IPS DF 19.7 (cell line): ENCODE measurements at places on chromosomes 4 and X.

DNA sequence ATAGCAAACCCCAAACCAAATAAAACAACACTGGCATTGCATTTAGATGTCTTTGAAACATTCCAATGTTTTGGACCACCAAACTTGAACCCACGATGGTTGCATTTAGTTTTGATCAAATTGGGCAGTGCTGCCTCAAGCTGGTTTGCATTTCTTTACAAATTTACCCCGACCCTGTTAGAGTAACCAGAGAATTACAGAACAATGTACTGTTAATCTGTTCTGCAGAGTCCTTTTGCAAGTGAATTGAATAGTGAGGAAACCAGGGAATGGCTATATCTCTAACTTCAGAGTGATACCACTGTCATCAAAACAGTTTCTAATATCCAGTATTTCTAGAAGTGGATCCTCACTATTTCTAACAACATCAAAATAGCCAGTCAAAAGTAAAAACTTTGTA is 49.5 kb upstream of the GYPA start:
- DNase-seq: no peak

DNA sequence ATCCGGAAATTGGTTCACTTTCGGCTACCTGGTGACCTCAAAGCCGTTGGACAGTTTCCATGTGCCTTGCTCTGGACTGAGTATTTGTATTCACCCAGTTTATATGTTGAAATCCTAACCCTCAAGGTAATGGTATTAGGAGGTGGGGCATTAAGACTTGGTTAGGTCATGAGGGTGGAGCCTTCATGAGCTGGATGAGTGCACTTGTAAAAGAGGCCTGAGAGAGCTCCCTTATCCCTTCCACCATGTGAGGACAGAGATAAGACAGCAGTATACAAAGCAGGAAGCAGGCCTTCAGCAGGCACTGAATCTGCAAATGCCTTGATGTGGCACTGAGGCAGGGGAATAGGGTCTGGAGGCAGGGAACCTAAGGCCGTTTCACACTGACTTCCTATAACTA is 5.3 kb upstream of the OPHN1 start:
- no peak for DNase-seq

GRCh38 chr4:56701161-56701480 is 20.0 kb upstream of the HOPX start:
- no peak for DNase-seq

- DNase-seq: no peak
These were observed 195.4 kb downstream of the ANAPC10 start for GRCh38 chr4:144902614-144903013.

- no peak for DNase-seq
These were observed 75.9 kb upstream of the GAB1 start for GRCh38 chr4:143260750-143261149.

GRCh38 chr4:54099287-54099747 is 646 bp upstream of the GSX2 start:
- no peak for DNase-seq

DNA sequence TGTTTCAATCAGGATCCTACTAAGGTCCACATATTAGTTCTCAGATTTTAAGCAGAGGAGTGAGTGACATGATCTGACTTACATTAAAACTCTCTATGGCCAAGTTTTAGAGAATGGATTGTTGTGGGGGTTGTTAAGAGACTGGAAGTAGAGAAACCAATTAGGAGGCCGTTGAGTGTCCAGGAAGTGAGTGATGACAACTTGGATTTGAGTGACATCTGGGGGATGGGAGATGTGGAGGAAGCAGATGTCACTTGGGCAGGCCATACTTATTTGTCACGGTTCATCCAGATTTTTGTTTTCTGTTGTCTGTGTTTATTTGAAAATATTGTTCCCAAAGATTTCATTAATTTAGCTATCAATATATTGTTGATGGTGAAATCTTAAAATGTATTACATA is 28.3 kb downstream of the ADD1 start:
- DNase-seq: no peak

GRCh38 chr4:128859887-128860677 is 50.6 kb downstream of the JADE1 start:
- no peak for DNase-seq

DNA sequence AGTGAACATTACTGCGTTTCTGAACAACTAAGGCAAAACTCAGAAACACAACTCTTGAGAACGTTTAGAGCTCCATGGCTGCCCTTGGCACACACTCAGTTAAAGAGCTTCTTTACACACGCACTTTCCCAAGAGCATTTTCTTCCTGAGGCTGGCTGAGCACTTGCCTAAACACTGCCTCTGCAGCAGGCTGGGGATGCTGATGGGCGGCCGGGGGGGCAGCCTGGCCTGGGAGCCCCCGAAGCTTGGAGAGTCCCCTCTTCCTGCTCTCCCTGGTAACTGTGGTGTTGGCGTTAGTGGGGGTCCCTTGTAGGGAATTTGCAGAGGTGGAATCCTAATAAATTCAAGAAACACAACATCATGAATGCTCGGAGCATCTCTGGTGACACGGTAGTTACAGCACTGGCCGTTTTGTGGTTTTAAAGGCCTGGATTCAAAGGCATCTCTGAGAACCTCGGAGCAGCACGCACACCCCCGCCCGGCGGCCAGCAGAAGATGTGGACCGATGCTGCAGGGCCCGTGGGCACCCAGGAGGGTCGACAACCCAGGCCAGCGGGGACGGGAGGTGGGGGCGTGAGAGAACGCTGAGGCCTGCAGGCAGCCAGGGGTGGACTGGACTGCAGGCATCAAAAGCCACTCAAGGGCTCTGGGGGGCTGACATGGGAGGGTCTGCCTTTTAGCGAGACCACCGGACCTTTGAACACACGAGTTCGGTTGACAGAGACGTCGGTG is 45.4 kb downstream of the FGFRL1 start:
- no peak for DNase-seq

DNA sequence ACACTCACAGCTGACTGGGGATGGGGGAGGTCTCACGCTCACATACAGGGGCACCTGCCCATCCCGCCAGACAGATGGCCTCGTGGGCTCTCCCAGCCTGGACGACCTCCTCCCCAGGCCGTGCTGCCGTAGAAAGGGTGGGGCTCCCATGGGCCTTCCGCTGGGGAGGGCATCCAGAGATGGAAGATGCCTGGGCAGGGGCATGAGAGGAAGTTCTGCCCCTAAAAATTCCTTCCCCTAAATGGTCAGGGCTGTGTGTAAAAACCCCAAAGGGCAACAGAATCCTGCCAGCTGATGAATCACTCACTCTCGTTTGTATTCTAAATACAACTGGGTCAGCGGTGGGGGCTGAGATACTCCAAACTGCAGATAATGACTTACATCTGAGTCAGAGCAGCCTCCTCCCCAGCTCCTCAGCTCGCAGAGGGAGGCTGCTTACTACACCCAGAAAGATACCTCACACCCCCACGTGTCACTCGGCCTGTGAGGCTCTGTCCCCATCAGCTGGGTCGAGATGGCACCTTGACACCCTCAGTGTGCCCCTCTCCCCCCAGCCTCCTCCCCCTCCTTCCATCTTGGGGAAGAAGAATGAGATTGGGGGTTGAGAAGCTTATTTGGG is 10.1 kb downstream of the WDR1 start:
- DNase-seq: no peak

DNA sequence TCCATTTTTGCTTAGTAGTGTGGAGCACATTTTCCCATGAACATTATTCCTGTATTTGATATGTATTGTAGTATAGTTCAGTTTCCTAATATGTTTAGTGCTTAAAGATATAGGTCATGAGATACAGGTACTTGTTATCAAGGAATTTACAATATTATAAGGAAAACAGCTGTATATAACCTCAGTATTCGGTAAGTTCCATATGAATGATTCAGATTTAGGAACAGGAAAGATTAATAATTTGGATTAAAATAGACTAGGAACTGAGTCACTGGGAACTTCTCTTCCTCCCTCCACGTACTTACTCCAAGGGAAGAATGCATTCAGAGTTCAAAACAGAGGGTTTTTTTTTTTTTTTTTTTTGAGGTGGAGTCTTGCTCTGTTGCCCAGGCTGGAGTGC is 20.0 kb downstream of the DIAPH2 start:
- DNase-seq: no peak

DNA sequence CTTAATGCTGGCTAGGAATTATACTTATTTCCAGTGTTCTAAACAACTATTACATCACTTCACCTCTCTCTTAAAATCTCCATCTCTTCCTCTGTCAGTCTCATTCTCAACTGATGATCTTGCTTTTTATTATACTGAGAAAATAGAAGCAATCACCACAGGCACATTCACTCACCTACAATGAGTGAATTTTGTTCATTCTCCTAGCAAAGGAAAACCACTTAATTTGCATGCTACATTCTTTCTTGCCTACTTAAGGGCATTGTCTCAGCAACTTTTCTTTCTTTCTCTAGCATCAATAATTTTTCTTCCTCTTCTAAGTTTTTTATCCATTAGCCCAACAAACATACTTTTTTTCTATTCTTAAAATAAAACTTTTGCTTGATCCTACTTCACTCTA is 21.1 kb upstream of the USP38 start:
- DNase-seq: no peak

DNA sequence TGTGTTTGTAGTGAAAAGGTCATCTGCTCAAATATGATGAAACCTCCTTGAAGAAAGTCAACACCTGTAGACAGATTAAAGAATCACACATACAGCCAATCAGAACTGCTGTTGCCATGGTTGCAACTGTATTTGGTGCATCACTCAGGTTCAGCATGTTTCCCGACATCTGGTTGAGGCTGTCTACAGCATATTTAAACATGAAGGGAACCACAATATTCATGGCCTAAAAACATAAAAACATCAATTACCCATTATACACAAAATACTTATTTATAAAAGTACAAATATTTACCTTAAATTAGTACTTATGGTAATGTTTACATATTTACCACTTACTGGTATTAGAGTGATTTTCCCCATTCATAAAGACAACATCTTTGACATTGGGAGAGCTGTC is 79.7 kb downstream of the ABCB7 start:
- no peak for DNase-seq

GRCh38 chr4:19776929-19777328 is 474.8 kb upstream of the SLIT2 start:
- DNase-seq: no peak

DNA sequence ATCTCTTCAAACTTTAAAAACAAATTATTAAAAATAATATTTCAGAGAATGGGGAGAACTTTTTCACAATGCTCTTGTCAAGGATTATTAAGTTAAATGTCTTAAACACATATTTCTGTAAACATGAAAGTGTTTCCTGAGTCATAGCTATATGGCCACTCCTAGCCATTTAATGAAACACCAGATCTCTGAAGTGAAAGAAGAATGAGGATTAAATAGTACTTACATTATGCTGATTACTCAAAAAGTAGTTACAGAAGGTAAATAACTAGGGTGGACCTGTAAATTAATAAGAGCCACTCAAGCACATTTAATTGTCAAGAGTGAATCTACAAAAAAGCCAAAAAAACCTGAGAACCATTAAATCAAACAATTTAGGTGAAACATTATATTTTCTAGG is 57.6 kb upstream of the GALNT7 start:
- DNase-seq: no peak

DNA sequence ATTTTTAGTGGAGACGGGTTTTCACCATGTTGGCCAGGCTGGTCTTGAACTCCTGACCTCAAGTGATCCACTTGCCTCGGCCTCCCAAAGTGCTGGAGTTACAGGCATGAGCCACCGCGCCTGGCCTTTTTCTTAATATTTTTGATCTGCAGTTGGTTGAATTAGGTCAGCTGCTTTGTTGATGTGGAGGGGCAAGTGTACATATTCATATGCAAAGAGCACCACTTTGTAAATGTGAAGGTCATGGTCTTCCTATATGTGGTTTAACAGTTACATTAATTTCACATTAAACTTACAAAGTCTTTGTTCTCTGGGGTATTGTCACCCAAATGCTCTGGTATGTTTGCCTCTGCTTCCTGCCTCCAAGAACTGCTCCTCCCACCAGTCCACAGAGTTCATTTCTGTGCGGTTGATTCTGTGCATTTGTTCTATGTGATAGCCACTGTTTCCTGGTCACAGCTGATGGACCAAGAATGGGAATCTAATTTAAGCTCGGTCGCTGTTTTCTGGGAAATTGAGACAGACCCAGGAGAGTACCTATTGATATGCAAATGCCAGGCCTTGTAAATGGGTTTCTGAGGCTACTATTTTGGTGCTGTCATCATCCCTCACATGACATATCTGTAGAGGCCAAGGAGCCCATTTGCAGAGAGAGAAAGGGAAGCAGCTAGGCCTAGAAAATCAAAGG is 26.9 kb upstream of the HPSE start:
- peak; percentile 71 for DNase-seq

- no peak for DNase-seq
These were observed 16.0 kb downstream of the ATP5ME start for GRCh38 chr4:657834-658667.

- no peak for DNase-seq
These were observed 185.3 kb downstream of the CRLF2 start for GRCh38 chrX:1027133-1027532.

GRCh38 chr4:124487651-124488050 is 224.9 kb downstream of the ANKRD50 start:
- DNase-seq: no peak

GRCh38 chrX:107773906-107774435 is 1.6 kb downstream of the TSC22D3 start:
- DNase-seq: no peak

DNA sequence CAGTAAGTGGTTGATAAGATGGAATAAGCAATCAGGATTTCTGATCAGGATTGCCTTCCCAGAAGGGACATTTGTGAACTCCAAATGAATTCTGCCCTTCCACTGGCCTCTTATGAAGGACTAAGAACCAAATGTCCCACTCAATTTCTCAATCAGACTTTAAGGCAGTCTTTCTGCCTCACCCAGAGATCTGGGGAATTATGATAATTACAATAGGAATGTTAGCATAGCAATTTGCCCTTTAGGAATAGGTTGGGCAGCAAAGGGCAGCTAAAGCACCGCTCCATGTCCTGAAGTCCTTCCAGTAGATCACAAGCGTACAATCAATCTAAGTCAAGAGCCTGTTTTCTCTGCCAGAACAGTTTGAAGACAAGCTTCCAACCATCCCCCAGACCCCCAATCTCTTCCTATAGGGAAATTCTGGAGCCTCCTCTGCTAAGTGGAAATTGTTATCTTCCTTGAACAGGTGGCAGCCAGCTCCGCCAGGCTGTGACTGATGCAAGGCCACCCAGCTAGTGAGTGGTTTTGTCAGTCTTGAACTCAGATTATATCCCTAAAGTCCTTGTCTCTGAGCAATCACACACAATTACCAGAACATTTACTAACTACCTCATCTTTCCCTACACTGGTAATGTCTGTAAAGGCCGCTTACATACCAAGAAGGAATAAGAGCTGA is 18.6 kb downstream of the NKX3-2 start:
- no peak for DNase-seq

DNA sequence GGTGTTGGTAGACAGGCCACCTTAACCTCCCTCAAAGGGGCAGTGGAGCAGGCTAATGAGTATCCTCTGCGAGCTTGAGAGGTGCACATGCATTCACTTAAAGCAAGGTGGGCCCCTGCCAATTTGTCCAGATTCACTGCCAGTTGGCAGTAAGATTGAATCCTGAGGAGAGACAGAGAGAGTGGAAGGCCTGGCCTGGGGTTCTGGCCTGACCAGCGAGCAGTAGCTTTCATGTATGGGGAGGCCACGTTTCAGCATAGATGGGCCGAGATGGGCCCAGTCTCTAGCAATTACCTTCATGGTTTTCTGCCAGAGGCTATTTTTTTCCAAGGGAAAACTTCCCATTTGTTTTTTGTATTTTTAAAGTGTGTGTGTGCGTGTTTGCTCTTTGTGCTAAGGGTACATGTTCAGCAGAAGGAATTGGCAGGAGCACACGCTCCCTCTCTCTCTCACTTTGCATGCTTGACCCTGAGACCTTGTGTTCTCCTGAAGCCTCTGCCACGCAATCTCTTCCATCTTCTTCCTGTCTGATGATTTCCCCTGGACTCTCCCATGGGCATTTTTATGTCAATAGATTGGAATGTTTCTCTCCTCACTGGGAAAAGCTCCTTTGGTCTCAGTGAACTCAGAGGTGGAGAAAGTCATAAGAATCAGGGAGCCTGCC is 215.8 kb upstream of the SFRP2 start:
- DNase-seq: no peak
